ENCODE measurements at places on chromosomes 4 and X. TPM values are rescaled to one million over a fixed set of nuclear protein-coding genes. Genes with fewer than 3 reads are reported as not detected.

Gene HCFC1
- total RNA-seq = 39.5 TPM

Gene MUC7
- total RNA-seq = not detected

Gene LRRC66
- total RNA-seq = 0.86 TPM

Gene ADGRA3
- total RNA-seq = 23.3 TPM

Gene PHEX
- total RNA-seq = 0.11 TPM

- no peak for DNase-seq
These were observed 2.5 kb downstream of the PABPC1L2A start for GRCh38 chrX:73076838-73077237.

- no peak for DNase-seq
These were observed 904.9 kb downstream of the CENPC start for GRCh38 chr4:66640233-66640990.

GRCh38 chr4:183100827-183101226 lies 1.8 kb downstream of the WWC2 start:
- DNase-seq = no peak

DNA sequence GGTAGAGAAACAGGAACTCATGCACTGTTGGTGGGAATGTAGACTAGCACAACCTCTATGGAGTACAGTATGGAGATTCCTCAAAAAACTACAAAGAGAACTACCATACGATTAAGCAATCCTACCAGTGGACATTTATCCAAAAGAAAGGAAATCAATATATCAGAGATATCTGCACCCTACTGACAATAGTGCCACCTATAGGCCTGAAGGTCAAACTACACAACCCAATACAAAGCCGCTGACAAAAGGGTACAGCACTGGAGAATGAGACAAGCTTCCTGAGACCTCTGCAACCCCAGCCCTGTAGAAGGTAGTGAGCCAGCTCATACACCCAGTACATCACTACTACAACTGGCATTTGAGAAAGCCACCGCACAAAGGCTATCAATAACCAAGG lies 67.1 kb downstream of the CBR4 start:
- no peak for DNase-seq

DNA sequence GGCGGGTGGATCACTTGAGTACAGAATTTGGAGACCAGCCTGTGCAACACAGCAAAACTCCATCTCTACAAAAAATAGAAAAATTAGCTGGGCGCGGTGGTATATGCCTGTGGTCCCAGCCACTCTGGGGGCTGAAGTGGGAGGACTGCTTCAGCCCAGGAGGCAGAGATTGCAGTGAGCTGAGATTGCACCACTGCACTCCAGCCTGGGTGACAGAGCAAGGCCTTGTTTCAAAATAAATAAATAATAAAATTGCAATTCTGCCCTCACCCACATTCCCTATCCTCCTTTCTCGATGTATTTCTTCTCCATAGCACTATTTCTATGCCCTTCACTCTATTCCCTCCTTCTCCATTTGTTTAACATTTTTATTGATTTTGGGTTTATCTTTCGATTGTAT lies 8.7 kb upstream of the SLAIN2 start:
- DNase-seq = no peak

DNA sequence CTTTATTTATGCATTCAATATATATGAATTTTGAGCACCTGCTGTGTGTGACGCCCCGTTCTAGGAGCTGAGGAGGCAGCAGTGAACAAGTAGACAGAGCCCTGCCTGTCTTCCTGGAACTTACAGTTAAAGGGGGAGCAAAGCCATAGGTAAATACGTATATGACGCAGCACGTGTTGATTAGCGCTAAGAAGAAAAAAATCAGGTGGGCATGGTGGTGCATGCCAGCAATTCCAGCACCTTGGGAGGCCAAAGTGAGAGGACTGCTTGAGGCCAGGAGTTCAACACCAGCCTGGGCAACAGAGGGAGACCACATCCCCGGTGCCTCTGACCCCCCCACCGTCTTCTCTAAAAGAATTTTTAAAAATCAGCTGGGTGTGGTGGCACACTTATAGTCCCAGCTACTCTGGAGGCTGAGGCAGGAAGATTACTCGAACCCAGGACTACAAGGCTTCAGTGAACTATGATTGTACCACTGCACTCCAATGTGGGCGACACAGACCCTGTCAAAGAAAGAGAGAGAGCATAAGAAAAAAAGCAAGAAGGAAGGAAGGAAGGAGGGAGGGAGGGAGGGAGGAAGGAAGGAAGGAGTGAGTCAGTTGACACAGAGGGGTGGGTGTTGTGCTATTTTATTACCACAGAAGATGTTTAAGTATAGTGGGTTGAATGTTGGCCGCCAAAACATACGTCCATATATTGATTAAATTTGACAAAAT lies 5.4 kb upstream of the KIAA0232 start:
- no peak for DNase-seq

DNA sequence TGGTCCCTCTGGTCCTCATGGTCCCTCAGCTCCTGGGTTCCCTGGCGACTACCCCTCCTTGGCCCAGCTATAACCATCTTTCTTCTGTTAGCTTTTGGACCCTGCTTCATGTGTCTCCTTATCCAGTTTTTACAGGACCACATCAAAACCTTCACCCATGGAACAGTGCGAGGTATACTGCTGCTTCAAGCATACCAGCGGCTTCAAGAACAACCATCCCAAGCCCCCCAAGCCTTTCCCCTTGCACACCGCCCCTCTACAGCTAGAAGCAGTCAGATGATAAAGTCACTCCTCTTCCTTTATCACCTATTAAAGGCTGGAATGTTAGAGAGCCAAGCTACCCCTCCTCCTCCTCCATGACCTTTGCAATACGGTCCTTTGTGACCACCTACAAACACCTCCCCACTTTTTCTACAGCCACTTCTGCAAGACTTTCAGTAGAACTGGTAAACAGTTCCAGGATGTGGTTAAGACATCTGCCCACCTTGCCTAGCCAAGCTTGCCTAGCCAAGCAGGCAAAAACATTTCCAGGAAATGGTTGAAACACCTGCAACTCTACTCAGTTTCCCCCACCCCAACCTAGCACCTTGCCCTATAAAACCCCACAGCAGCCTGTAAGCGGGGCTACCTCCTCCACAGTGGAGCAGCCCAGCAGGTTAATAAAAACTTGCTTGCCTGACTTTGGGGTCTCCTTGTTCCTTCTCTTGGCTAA lies 125.7 kb downstream of the ZC4H2 start:
- no peak for DNase-seq

GRCh38 chrX:38375891-38376290 lies 23.5 kb downstream of the OTC start:
- no peak for DNase-seq

GRCh38 chr4:68576272-68577125 lies at the start of gene UGT2B17:
TSS of gene UGT2B17 (minus strand) at chr4:68576322. CDS start at chr4:68568484, 7,838 bp downstream.
- DNase-seq = no peak

GRCh38 chr4:126591583-126591982 lies 1041.2 kb upstream of the INTU start:
- DNase-seq = no peak

Measured in cardiac septum (tissue), 1 donor.